ENCODE measurements at places on chromosomes 2 and 18.
A peak's percentile ranks its signal among the peaks of the same experiment; 100 is the strongest.

GRCh38 chr2:212109217-212109616, 429.4 kb downstream of the ERBB4 start:
- DNase-seq, result no peak

DNA sequence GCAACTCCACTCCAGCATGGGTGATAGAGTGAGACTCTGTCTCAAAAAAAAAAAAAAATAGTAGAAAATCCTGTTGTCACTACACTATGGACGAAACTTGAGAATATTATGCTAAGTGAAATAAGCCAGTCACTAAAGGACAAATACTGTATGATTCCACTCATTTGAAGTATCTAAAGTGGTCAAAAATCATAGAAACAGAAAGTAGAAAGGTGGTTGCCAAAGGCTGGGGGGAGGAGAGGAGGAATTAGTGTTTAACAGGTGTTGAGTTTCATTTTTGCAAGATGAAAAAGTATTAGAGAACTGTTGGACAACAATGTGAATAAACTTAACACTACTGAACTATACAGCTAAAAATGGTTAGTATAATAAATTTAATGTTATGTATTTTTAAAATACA, 18.8 kb upstream of the RMP24 start:
- DNase-seq, result no peak

- no peak for DNase-seq
Measured at GRCh38 chr2:147460155-147460554, 384.7 kb upstream of the ACVR2A start.

GRCh38 chr2:55887351-55887750, 36.2 kb downstream of the EFEMP1 start:
- DNase-seq, result no peak

GRCh38 chr2:239544143-239544917, 143.5 kb upstream of the HDAC4 start:
- no peak for DNase-seq

GRCh38 chr2:11891671-11892440, 145.4 kb downstream of the LPIN1 start:
- DNase-seq, result no peak

DNA sequence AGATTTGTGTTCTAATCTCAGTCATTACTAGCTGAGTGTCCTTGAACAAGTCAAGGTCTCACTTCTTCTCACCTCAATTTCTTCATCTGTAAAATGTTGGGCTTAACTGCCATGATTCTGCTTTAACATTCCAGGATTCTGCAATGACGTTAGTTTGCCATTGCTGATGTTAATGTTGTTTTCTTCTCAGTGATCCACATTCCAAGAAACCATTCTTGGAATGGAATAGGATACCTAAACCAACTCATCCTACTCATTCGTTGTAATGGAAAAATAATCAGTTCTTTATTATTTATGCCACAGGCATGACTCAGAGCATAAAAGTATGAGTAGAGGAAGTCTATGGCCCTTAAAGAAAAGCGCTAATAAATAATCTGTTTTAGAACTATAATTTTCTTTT, 140.2 kb upstream of the ETAA1 start:
- DNase-seq, result peak; percentile 39
